IMR-90 (cell line): ENCODE measurements at places on chromosomes 5 and 9. TPM values are rescaled to one million over a fixed set of nuclear protein-coding genes. Genes with fewer than 3 reads are reported as not detected.

EFNA5 gene
- total RNA-seq = 1.6 and 2.2 TPM in 2 replicates

NMUR2 gene
- not detected in 2 replicates for total RNA-seq

PHYHD1 gene
- total RNA-seq = 2.2 and 3.3 TPM in 2 replicates

SPINK4 gene
- total RNA-seq = not detected in 2 replicates

DNA sequence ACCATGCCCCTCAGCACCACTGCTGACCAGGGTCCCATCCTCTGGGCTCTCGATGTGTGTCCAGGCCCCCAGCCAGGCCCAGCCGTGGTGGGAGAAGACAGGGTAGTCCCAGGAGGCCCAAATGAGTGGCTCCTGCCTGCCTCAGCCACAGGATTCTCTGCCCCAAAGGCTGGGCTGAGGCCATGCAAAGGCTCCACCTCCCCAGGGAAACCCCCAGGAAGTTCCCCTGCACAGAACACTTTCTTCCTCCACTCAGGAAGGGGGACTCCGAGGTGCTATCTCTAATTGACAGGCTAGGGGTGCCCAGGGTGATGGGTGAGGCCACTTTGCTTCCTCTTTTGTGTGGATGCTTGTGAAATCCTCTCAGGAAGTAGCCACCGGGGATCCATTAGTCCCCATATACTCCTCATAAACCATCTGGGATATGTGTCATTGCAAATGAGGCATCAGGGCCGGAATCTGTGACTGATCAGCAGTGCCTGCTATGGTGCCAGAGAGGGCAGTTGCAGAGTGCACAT, 23.1 kb upstream of the TDRD7 start:
- DNase-seq = no peak

- no peak for DNase-seq
These were observed 62.5 kb upstream of the GHR start for GRCh38 chr5:42360616-42361314.

GRCh38 chr5:9094582-9094981, 451.3 kb downstream of the SEMA5A start:
- peak; percentile 61 for DNase-seq

- DNase-seq = no peak
These were observed 27.9 kb downstream of the NFX1 start for GRCh38 chr9:33318225-33318624.

DNA sequence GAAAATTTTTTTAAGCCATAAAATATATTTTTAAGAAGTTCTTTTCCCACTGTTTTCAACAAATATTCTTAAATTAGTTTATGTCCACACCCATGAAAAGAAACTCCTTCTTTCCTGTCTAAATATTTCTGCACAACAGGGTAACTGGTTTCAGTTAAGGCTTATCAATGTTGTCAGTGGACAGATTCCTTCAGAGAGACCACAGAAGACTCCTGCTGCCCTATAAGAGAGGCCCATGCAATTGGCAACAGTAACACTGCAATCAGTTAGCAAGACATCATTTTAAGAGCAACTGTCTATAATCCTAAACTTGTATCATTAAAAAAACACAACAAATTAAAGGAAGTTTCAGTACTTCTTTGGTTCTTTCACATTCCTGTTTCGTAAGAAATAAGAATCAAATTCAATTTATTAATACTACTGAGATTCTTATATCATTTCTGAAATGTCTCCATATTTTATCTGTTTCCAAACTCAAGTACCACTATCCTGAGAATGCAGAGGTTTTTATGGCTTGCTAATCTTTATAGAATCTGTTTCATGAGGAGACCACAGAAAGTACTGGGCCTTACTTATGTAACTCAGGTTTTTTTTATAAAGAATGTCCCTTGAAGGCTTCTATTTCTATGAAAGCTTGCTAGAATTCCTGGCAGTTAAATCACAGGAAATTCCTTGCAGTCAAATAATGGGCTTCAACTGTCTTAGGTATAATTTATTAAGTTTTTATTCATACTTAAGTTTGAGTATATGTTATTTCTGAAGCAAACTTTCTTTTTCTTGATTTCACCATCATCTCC, 240.2 kb downstream of the RFX3 start:
- peak; percentile 37 for DNase-seq

GRCh38 chr9:134585746-134586706, 55.6 kb upstream of the COL5A1 start:
- DNase-seq = peak; percentile 75
